OCI-M1 (cell line): ENCODE measurements at places on chromosomes 1 and 21.

- no peak for DNase-seq
Observed at GRCh38 chr1:171965777-171966176, 124.5 kb downstream of the DNM3 start.

GRCh38 chr1:48294656-48295055, 72.1 kb downstream of the SLC5A9 start:
- DNase-seq: no peak

DNA sequence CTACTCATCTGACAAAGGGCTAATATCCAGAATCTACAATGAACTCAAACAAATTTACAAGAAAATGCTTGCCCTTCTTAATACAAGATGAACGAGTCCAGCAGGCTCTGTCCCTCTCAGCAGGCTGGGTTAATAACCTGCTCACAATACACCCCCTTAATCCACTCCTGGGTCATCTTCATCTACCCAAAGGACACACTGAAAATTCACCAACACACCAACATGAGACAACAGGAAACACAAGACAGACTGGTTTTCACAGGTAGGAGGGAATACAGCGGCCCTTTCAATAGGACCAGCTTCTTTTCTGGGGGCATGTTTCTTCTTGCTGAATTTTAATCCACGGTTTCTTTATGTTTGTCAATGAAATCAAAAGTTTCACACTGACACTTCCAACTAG, 44.6 kb downstream of the SUSD4 start:
- no peak for DNase-seq

GRCh38 chr21:33514229-33514628, 22.7 kb upstream of the DNAJC28 start:
- DNase-seq: peak; percentile 20

- DNase-seq: no peak
Observed at GRCh38 chr21:44870748-44871495, 2.6 kb downstream of the PTTG1IP start.

DNA sequence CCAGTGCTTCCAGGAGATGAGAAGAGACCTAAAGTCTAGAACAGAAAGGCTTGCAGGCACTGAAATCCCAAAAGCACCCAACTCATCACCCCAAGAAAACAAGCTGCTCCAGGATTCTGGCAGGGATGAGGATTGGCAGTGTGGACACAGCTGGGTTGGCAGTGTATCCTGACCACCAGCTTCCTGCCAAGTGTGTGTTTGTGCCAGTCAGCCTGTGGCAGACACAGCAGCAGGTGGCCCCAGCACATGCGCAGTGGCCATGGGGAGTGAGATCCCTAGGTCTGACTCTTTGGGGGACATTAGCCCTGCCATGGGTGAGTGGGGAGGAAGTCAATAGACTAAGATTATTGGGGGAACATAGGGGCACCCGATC, 8.7 kb upstream of the SNAPIN start:
- no peak for DNase-seq
